ENCODE measurements at places on chromosomes 1 and 21.

DNA sequence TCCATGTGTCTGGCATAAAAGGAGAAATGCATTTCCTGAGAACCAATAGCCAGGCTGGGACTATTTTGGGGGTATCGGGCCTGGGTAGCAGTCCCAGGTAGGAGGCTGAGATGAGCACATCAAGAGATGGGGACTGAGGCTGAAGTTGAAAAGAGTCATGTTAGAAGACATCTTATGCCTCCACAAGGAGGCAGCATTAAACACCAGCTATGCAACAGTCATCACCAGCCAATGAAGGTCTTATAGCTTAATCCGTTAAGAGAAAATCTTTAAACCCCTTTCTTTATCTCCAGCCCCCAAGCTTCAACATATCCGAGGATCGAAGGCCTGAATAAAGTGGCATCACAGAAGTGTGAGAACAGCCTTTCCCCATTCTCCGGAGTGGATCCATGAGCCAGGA is 640.7 kb upstream of the PTBP2 start:
- DNase-seq = peak; percentile 43

- DNase-seq = peak; percentile 38
Measured at GRCh38 chr1:110292031-110292741, 47.0 kb upstream of the RBM15 start.

- DNase-seq = no peak
Measured at GRCh38 chr21:36047139-36047538, 13.2 kb downstream of the SETD4 start.

DNA sequence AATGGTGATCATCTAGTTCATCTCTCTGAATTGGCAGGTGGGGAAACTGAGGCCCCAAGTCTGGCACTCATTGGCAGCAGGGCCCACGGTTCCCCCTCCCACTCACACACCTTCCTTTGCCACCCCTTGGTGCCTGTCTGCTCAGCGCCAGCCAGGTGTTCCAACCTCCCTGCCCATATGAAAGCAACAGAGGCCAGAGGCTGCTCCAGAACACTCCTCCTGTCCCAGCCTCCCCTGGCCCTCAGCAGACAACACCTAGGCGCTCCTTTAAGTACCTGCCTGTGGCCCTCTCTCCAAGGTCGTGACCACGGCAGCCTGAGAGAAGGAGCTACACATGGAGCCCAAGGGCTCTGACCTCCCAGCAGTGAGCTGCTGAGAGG is 362.3 kb upstream of the VAMP3 start:
- DNase-seq = no peak

Measured in choroid plexus epithelial cell (primary cell).